ENCODE measurements at places on chromosomes 6 and 20.

GRCh38 chr20:19750101-19750606 is 7.9 kb upstream of the RIN2 start:
- no peak for DNase-seq

DNA sequence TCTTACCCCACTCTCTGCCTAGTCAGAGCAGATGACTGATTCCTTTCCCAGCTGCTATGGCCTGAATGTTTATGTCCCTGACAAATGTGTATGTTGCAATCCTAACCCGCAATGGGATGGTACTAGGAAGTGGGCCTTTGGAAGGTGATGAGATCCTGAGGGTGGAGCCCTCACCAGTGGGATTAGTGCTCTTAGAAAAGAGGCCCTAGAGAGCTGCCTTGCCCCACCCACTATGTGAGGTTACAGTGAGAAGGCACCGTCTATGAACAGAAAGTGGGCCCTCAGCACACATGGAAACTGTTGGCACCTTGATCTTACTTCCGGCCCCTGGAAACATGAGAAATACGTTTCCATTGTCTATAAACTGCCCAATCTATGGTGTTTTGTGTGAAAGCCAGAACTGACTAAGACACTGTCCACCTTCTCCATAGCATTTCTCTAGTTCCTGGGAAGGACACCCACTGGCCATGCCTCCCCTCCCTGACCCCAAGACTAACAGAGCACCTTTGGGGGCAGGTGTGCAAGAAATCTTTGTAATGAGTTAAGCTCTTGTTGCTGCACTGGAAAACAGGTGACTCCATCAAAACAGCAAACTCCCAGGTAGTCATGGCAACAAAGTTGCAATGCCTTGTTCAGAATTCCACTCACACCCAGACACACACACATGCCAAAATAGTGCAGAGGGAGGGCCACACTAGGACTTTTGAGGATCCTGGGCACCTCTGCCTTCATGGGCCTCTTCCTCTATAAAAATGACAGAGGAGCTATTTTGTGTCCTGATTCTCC is 16.2 kb downstream of the GABRR2 start:
- DNase-seq: no peak

DNA sequence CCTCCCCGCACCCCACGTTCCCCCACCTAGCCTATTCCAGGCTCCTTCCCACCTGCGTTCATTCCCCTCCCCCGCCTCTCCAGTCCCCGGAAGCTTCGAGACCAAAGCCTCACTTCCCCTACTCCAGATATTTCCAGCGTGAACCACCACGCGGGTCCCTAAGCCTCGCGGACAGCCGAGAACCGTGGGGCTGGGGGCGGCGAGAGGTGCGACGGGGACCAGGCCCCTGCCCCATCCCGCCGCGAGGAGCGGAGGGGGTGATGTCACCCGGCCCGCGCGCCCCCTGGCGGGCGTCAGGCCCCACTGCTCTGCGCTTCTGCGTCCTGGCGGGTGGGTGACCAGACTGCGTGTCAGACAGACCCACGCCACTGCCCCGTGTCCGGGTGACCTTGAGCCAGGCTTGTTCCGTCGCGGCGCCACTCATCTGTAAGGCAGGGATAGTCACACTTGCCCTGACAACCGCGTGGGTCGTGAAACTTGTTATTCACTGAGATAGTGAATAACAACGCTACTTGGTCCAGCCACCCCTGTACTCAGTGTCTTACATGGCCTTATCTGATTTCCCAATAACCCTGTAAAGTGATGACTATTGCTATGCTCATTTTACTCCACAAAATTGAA is 9.0 kb upstream of the HSP90AB1 start:
- peak; percentile 75 for DNase-seq

- no peak for DNase-seq
These were observed 7.2 kb downstream of the PNLDC1 start for GRCh38 chr6:159807150-159807858.

DNA sequence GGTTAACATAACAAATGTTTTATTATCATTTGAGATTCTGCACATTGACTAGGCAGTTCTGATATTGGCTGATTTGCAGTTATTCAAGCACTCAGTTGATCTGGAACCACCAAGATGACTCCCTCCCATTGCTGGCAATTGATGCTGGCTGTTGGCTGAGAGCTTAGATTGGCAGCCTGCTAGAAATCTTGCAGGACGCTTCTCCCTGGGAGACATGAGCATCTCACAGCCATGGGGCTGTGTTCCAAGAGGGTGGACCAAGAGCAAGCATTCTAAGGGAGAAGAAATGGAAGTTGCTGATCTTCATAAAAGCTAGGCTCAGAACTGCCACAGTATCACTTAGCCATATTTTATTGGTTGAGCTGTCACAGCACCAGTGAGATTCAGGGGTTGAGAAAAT is 233.4 kb upstream of the ID4 start:
- no peak for DNase-seq

DNA sequence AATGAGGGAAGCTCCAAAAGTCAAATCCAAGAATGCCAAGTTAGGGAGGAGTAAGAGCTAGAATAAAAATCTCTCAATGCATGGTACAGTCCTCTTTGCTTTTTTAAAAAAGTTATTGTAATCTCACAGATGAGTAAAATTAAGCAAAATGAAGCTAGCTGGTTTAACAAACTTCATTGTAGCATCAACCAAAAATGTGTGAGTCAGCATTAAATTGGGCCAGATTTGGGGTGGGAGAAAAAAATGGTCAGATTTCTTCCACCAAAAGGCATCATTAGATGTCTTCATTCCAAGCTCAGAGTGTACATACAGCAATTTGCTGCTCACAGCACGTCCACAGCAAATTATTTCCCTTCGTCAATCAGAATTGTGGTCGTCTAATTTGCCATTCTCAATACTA is 441.5 kb upstream of the FLRT3 start:
- no peak for DNase-seq

GRCh38 chr6:136370988-136371728 is 81.5 kb upstream of the BCLAF1 start:
- no peak for DNase-seq

- peak; percentile 70 for DNase-seq
These were observed 511.1 kb downstream of the TENT5A start for GRCh38 chr6:81241126-81242041.

GRCh38 chr6:118709859-118710350 is 58.5 kb upstream of the CEP85L start:
- DNase-seq: peak; percentile 77

DNA sequence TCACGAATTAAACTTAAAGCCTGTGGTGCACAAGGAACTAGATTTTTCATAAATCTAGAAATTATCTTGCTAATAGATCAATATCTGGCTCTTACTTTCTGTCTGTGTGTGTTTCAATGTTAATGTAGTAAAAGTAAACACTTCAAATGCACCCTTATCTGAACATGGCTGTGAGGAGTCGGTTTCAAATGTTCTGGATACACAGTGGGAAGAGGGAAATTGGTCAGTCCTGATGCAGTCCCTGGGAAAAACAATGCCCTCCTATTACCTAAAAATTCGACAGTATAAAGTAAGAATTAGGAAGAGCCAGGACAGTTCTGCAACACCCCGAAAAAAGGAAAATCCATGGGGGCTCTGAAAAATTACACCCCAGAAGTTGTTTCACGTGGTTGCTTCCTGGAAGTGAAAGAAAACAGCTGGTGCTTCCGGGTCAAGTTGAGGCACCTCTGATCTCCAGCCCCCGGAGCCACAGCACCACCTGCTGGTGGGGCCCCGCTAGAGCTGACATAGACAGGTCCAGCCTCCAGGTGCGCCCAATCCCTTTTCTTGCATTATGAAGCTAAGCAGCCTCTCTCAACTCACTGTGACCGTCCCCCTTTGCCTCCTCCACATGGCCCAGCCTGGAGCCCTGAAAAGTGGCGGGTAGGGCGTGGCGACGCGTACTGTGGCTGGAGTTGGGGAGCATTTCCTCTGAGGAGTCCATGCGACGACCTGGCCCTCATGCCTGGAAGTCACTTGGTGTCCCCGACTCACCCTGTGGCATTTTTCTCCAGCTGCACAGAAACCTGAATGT is 8.3 kb downstream of the SEMG2 start:
- peak; percentile 73 for DNase-seq

GRCh38 chr6:163964789-163965188 is 550.3 kb downstream of the QKI start:
- no peak for DNase-seq

- no peak for DNase-seq
These were observed 39.6 kb downstream of the FAM217A start for GRCh38 chr6:4039348-4039747.

GRCh38 chr20:52529826-52530225 is 338.2 kb upstream of the ZFP64 start:
- no peak for DNase-seq

DNA sequence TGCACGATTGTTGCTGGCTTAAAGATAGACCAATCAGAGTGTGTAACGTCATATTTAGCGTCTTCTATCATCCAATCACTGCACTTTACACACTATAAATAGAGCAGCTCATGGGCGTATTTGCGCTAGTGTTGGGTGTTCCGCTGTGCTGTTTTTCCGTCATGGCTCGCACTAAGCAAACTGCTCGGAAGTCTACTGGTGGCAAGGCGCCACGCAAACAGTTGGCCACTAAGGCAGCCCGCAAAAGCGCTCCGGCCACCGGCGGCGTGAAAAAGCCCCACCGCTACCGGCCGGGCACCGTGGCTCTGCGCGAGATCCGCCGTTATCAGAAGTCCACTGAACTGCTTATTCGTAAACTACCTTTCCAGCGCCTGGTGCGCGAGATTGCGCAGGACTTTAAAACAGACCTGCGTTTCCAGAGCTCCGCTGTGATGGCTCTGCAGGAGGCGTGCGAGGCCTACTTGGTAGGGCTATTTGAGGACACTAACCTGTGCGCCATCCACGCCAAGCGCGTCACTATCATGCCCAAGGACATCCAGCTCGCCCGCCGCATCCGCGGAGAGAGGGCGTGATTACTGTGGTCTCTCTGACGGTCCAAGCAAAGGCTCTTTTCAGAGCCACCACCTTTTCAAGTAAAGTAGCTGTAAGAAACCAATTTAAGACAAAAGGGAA is 57.9 kb downstream of the TRIM38 start:
- DNase-seq: peak; percentile 94

DNA sequence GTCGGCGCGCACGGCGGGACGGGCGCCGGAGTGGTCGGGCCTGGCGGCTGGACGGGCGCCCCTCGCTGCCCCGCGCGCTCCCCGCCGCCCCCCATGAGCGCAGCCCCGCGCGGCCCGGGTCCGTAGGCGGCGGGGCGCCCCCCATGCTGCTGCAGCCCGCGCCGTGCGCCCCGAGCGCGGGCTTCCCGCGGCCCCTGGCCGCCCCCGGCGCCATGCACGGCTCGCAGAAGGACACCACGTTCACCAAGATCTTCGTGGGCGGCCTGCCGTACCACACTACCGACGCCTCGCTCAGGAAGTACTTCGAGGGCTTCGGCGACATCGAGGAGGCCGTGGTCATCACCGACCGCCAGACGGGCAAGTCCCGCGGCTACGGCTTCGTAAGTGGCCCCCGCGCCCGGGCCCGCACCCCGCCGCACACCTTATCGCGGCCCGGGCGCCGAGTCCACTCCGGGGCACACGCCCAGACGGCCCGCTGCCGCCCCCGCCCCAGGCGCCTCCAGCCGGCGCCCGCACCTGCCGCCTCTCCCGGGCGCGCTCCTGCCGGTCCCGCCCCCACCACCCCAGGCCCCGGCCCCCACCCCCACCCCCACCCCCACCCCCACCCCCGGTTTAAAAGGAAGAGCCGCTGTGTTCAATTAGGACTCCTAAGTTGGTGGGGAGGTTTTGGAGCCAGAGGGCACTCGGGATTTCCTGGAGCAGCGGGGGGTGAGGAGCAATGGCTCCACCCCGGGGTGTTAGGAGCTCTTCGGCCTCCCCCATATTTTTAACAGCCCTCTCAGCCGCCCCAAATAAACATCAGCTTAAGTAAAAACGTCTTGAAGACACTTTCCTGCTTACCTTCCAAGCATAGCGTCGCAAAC is 474 bp downstream of the RBM38 start:
- no peak for DNase-seq

- no peak for DNase-seq
These were observed 43.9 kb downstream of the C20orf203 start for GRCh38 chr20:32629813-32630212.

GRCh38 chr20:48139262-48140041 is 354.2 kb upstream of the SULF2 start:
- no peak for DNase-seq

GRCh38 chr6:55208478-55209458 is 34.5 kb downstream of the HCRTR2 start:
- no peak for DNase-seq

DNA sequence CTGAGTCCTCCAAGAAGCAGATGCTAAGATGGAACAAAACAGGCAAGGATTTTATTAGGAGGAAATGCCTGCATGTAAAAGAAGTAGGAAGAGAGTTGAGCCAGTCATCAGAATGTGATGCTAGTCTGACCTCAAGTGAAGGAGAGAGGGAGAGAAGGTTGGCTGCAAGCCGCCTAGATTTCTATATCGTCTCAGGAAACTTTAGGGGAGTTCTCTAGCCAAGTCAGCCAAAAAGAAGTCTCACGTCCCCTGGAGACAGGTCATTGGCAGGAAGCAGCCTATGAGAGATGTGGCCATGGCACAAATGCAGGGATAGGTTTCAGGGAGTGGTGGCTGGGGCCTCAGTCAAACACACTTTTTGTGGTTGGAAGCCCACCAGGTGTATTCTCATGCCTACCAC is 378.0 kb downstream of the CD109 start:
- DNase-seq: no peak

GRCh38 chr6:53048431-53049195 is 16.6 kb upstream of the FBXO9 start:
- peak; percentile 45 for DNase-seq

GRCh38 chr20:46939031-46939965 is 44.7 kb downstream of the EYA2 start:
- no peak for DNase-seq

GRCh38 chr6:143410859-143411270 is 39.6 kb downstream of the ADAT2 start:
- no peak for DNase-seq

DNA sequence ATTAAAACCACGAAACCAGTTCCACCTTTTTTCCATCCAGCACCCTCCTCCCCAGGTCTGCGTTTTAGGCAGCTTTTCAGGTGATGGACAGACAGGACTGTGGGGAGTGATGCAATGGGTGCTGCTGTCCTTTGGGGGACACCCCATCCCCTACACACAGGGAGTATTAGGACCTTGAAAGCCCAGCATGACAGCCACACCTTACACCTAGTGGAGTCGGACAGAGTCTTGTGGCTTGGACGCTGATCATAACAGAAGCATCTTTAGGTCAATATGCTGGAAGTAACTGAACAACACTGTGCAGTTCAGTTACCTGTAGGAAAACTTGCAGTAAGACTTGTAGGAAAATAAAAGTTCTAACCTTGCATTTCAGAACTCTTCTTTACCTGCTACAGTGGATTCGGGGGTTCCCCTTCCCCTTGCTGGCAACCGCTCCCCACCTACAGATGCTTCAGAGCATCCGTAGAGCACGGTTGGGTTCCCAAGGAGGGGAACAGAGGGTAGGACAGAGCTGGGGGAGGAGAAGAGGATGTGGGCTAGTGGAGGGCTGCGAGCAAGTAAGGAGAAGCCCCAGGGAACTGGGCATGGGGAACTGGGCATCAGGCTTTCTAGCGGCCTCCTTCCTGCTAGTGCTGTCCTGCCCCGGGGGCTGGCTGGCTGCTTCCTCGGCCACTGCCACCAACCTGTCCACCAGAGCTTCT is 31.7 kb downstream of the PLEKHG1 start:
- DNase-seq: no peak

- no peak for DNase-seq
These were observed 17.9 kb upstream of the SLC22A1 start for GRCh38 chr6:160103825-160104100.
